Retinal pigment epithelial cell (primary cell): ENCODE measurements at places on chromosomes 7 and 10.
A peak's percentile ranks its signal among the peaks of the same experiment; 100 is the strongest.

DNA sequence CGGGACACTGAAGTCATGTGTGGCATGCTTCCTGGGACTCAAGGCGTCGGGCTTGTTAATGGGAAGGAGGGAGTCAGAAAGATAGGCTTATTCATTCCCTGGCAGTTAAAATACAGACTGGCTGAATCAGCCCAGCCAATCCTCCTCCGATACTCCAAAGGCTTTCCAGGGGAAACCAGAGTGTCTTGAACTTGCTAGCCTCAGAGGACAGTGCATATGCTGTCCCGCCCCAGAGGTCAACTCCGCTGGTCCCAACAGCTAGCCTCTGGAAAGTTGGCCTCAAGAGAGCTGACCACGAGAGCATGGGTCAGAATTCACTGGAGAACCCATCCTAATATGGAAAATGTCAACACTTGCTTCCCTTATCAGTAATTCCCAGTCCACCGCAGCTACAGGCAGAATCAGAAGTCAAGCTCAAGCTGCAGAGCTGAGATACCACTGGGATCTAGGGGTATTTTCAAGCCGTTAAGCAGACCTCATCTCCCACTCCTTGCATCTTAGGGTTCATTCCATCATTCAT lies 43.0 kb downstream of the ELMO1 start:
- no peak for DNase-seq

- no peak for DNase-seq
These were observed 169.3 kb downstream of the MAGI2 start for GRCh38 chr7:79284211-79284610.

DNA sequence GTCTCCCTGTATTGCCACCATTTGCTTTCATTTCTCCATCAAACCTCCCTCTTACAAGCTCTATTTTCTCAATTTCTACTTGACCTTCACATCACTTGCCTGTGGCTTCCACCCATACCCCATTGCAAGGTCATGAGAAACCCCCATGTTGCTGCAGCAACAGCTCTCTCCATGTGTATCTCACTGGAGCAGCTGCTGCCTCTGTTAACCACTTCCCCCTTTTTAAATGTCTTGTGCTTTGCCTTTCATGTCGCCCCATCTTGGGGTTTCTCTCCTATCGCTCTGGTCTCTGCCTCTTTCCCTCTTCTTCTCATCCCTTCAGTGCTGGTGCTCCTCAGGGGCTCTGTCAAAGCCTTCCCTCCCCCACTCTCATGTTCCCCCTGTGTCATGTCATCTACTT lies 148.8 kb downstream of the CHN2 start:
- DNase-seq: no peak

- no peak for DNase-seq
These were observed 6.8 kb downstream of the PON2 start for GRCh38 chr7:95427914-95428516.

- peak; percentile 9 for DNase-seq
These were observed 803.6 kb downstream of the SORCS1 start for GRCh38 chr10:106360870-106361269.

DNA sequence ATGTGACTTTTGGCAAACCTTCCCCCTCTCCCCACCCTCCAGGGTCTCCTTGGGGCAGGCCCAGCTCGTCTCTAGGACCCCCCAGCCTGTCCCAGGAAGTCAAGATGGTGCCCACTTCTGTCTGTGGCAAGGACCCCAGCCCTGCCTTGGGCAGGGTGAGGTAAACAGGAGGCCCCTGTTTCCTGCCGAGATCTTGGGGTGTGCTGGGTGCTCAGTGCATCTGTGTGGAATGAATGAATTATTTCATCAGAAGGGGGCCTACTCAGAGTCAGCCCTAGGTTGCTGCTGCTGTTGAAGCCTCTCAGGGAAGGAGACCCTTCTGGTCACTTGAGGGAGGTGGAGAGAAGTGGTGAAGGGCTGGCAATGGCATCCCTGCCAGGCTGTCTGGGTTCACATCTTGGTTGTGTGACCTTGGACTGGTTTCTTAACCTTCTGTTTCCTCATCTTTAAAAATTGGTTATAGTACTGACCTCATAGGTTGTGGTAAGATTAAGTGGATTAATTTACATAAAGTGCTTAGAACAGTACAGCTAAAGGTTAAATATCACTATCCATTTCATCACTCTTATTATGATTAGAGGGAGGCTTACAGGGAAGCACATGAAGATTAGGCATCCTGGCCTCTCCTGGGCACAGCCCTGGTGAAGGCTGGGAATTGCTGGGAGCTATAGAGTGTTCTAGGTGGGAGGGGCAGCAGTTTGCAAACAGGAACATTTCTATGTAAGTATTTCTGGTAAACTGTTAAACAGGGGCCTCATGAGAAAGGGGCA lies 67.7 kb downstream of the ZMIZ1 start:
- peak; percentile 52 for DNase-seq

GRCh38 chr10:82796510-82796909 lies 921.5 kb downstream of the NRG3 start:
- no peak for DNase-seq

DNA sequence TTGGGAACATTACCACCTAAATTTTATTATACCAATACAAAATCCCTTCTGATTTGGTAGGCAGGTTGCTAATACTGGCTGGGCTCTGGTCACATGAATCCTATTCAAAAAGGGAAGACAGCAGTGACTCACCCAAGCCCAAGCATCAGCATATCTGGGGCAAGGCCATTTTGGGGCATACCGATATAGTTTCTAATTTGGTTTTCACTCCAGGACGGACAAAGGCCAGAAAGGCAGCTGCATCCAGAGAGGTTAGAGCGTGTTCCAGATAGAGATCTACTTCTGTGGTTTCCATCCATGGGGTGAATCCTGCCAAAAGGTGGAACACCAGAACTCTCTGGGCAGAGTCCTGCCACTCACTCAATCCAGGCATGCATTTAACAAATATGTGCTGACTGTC lies 335.8 kb downstream of the ELMO1 start:
- no peak for DNase-seq

DNA sequence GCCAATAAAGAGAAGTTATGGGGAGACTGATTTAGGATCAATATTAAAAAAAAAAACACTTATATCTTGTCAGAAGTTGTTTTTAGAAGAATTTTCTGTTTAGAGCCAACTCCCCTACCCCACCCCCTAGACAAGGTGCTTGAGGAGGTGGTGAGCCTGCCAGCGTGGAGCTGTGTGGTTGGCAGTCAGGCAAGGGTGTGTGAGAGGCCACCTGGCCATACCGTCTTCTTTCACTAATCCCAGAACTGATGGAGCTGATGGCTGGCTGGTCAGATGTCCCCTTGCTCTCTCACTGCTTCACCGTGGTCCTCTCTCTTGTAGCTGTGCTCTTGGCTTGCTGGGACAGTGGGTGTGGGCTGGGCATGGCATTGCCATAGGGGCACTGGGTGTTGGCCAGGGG lies 34.3 kb downstream of the NACAD start:
- no peak for DNase-seq
